Mucosa of gallbladder (tissue), 1 donor: ENCODE measurements at places on chromosomes 11 and 22.

DNA sequence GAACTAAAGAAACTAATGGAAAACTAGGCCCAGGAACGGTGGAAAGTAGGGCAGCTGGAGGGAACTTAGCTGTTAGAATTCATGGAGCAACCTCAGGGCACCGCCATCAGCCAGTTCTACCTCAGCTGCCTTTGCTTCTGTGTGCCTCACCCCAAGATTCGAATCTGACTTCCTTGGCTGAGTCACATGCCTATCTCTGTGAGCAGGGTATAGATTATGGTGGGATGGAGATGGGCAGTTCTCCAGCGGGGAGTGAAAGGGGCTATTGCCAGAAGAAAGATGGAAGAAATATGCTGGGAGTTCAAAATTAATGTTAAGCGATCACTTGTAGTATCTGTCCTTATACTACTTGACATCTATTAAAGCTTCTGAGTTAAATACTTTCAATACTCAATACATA is 18.9 kb upstream of the VWA5A start:
- DNase-seq: no peak

DNA sequence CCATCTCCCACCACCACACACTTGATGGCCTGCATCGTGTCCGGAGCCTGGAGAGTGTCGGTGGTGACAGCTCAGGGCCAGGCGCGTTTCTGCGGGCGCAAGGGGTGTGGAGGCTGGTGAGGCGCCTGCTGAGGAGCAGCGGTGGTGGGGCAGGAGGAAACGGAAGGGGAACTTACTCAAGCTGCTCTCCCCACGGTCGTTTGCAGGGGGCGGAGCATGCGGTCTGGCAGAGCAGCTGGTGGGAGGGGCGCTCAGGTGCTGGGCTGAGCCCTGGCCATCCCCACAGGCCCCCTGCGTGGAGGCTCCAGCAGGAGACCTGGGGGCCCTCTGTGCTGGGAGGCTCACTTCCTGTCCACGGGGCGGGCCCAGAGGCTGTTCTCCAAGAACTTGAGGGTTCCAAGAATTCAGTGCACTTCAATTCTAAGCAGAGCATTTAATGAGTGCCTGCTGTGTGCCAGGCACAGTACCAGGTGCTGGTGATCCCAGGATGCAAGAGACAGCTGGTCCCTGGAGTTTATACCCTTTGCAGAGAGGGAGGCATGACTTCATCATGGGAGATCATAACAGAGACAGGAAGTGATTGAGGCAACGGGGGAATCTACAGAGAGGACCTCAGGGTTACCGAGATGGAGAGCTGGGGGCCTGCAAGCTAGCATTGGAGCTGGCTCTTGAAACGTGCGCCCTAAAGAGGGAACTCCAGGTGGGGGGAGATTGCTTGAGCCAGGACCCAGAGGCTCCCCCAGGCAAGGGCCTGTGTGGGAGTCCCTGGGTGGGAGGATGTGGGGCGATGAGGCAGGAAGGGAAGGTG is at the start of gene RAC2:
RAC2 (minus strand) TSS at position 156 of the 808 bp plus-strand sequence; CDS start at position 35, 121 bp downstream.
- DNase-seq: peak; percentile 72

DNA sequence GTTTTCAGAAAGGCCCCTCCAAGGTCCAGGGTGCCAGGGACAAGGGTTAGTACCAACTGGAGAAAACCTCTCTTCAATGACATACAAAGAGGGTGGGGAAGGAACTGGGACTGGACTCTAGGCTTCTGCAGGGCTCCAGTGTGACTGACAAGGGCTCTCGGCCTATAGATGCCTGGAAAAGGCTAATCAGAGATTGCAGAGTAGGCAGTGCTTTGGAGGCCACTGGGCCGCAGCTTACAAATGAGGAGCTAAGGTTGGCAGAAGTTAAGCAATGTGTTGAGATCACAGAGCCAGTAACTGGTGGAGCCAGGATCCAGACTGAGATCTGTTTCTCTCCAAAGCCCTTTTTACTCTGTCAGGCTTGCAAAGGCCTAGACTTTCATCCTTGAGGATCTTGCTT is 7.4 kb upstream of the DGKZ start:
- DNase-seq: no peak

DNA sequence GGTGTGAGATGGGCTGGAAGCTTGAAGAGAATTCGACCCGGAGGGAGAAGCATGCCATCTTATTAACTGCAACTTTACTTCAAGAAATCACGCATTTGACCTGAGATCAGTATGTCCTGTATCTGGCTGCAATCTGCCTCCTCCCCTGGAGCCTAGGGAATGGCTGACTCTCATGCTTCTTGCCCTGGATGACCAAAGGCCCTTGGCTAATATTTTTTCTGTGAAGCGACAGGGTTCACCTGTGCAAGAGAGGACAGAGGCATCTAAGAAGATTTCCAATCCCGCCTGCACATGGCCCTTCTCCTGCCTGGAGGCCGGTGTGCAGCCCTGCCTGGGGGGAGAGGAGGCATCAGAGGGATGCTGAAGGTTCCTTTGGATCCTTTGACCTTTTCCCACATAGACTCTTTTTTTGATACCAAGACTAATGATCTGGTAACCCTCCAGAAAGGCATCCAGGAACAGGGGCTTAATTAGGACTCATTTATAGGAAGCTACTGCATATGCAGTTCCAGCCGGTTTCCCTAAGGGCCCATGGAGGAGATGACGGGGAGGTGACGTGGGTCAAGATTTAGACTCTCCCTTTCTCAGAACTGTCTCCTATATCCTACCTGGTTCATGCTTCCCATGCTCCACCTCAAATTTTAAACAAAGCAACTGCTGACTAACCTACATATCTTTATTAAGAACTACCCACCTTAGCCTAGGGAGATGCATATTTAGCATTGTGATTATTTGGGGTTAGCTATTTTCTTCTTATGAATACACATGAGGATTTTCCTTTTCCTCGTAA is 50.8 kb downstream of the NTM start:
- no peak for DNase-seq

DNA sequence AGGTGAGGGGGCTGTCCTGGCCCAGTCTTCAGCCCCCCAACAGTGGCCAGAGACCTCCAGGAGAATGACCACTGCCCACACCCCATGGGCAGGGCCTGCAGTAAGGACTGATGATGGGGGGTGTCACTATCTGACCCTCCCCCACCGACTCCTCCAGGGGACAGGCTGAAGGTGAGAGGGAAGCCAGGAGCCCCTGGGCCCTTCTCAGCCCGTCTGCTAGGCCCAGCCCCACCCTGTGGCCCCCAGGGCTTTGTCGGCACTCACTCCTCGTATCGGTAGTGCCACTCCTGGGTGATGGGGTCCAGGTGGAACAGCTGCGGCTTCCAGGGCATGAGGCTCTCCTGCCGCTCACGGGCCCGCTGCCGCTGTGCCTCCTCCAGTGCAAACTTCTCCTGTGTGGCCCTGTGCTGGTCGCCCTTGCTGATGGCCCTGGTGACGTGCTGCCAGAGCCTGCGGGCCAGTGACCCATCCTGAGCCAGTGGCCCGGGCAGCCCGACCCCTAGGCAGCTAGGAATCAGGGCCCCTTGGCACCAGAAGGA is 35.4 kb upstream of the CARS1 start:
- no peak for DNase-seq

- no peak for DNase-seq
Measured at GRCh38 chr11:1283091-1283511, 26.3 kb downstream of the TOLLIP start.

DNA sequence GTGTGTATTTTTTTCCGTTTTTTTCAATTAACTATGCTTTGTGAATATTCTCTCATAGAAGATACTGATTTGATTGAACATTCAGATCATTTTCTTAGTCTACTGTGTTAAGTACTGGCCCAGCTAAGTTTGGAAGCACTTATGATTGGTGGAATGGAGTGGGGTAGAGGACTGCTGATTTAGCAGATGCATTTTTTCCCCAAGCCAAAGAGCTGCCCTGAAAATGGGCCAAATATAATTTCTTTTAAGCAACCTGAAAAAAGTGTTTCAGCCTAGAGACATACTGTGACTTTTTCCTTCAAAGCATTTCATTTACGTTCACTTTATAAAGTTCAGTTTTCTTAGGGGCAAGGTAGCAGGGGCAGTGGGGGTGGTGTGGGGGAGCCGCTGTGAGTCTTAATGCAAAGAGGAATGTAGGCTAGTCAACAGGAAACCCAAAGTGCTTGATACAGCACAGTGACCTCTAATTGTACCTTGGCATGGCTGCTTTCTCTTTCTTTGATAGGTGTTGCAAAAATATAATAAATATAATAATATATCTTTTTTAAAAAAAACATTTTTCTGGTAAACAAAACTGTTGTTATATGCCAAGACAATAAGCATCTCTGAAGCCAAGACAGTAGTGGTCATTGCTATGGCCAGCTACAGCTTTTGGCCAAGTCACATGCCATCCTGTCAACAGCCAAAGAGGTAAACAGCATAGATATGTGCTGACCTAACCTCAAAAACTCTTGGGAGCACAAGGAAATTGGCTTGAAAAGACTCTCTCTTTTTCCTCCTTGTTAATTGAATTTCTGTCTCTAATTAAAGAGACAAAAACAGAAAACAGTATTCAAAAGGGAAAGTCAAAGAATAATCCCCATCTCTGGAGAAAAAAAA is 58.8 kb downstream of the LIF start:
- DNase-seq: no peak

DNA sequence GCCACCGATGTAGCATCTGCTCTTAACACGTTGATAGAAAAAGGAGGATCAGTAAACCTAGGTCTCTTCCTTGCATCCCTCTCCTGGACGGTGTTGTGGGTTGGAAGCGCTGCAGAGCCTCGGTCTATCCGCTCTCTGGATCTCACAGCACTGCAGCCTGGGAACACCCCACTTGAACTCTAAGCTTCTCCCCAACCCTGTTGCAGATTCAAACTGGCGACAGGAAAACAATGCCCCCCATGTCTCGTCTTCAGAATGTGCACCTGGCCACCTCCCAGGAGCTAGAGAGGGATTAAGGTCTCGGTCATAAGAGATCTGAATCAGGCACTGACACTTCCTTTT is 454 bp downstream of the TMEM218 start:
- DNase-seq: no peak

DNA sequence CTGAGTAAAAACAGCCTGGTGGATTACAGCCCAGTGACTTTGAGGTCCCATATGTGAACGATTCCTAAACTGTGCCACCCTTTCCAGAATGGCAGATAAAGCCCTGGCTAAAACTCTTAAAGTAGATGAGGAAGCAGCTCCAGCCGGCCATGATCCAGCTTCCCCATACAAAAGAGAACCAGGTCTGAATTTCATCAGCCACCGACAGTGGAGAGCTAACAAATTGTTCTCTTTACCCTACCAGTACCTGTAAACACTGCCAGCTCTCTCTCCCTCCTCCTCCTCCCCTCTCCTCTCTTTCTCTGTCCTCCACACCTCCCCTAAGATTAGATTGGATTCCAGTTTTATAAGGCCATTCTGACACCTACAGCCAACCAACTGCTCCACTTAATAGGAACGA is 176.9 kb downstream of the DSCAML1 start:
- DNase-seq: no peak

GRCh38 chr11:20754933-20755332 is 85.5 kb downstream of the NELL1 start:
- no peak for DNase-seq

DNA sequence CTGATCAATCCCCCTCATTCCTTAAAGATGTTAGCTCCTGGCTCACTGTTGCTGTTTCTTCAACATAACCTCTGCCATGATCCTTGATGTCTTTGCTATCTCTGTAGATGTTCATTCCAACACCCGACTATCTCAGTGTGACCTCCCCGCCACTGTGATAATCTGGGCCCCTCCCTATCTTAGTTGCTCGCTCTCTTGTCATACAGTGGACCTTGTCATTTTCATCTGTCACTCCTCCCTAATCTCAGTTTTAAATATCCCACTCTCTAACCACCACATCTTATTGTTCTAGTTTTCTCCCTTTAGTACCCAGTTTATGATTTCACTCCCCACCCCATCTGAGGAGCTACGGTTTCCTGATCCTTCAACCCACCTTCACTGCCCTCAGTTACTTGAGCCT is 379.2 kb downstream of the SOX6 start:
- DNase-seq: no peak

DNA sequence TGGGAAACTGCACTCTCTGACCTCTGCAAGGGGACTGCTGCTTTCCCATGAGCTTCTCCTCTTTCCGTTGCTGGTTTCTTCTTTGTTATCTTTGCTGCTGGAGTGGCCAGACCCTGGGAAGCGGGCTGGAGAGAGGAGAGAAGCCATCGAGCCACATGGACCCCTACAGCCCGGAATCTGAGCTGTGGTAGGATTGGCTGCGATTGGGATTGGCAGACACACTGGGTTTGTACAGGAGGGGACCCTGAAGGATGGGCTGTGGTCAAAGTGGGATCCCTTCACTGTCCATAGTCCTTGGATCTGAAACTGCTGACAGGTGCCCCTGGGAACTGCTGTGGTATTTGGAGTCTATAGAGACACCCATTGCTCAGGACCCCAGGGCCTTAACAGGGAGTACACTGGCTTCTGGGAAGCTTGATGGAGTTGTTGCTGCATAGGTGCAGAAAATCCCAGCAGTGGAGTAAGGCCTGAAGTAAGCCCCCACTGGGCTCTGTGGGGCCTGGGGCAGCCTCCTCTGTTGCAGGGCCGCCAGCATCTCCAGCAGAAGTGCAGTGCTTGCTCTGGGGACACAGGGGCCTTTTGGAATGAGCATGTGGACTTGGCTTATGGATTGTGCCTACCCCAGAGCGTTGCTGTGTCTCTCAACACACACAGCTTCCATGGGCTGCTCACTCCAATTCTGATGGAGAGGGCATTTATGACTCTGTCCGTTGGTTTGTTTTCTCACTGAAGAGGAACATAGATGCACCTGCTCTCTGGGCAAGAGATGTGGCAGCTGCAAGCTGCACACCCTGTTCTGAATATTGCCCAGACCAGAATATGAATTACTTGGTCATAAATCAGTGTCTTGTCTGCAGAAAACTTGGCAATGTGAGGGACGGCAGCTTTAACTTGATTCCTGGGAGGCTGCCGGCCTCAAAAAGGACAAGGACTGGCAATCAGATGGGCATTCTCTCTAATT is 32.0 kb downstream of the BCR start:
- no peak for DNase-seq

DNA sequence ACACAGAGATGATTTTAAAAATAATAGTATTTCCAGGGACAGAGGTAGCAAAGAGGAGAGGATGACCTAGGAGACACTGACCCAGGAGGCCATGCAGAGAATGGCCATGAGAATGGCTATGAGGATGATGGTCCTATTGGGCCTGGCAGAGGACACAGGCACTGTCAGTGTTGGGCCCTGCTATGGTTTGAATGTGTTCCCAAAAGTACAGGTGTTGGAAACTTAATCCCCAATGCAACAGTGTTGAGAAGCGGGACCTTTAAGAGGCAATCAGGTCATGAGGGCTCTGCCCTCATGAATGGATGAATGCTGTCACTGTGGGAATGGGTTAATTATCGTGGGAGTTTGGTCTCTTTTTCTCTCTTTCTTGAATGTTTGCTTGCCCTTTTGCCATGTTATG is 61.6 kb downstream of the KCNC1 start:
- no peak for DNase-seq
